ENCODE measurements at places on chromosomes 16 and 17.

GRCh38 chr17:49959183-49959935 lies 9.6 kb upstream of the DLX4 start:
- DNase-seq, result peak; percentile 28

- no peak for DNase-seq
Measured at GRCh38 chr16:67860589-67861398, 12.1 kb upstream of the EDC4 start.

- DNase-seq, result no peak
Measured at GRCh38 chr17:27975146-27976011, 67.1 kb upstream of the NLK start.

DNA sequence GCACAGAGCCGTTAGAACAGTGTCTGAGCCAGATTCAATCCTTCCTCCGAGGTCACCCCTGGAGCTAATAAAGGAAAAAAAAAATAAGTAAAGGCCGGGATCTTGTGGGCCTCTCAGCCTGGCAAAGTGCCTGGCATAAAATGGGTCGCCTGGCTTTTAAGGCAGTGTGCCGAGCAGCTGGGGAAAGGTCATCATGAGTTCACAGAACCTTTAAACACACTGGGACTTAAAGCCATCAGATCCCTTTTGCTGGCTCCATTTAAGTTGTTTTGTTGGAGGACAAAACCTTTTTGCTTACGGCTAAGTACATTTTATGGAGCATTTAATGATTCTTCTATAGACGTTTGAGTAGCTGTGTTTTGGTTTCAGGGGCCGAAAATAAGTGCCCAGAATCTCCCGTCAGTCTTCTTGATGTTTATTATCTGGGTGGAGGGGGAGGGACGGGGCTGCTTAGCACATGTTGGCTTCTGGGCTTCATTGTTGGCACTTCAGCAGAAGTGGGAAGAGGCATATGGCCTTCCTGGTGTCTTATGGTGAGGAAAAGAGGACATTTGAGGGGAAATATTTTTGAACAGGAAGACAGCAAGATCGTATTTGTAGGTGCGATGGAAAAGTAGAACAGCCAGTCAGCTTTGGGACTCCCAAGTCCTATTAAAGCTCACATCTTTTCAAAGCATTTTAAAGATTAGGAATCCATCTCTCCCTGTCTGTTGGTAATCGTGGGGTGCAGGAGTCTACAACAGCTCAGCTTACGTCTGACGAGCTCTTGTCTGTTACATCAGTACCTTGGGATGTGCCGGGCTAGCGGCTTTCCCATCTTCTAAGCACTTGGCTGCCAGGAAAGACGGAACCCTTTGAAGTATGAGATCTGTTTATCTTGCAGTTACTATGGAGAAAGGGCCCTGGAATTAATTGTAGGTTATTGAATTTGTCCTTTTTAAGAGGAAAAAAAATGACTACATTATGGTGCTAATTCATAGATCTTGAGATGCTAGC lies 31.1 kb downstream of the RBFOX1 start:
- no peak for DNase-seq

GRCh38 chr16:49023050-49023449 lies 258.6 kb downstream of the CBLN1 start:
- DNase-seq, result peak; percentile 56

DNA sequence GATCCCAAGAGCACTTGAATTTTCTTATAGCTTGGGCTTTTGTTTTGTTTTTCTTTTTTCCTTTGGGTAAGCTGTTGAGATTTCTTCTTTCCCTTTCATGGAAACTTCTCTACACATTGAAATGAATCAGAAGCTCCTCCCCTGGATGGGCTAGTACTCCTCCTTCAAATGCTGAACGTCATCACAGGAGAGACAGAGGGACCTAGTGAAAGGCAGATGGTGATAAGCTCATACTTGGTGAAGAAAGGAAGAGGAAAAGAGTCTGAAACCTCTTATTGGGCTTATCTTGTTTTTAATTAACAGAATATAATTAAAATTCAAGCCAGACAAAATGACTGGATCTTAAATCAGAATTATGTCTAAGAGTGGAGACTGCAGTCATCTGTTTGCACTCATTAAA lies 147.3 kb downstream of the SNX11 start:
- no peak for DNase-seq

- DNase-seq, result no peak
Measured at GRCh38 chr17:44533533-44534246, 23.6 kb upstream of the FZD2 start.

- no peak for DNase-seq
Measured at GRCh38 chr17:9850151-9850550, 24.4 kb downstream of the GLP2R start.

DNA sequence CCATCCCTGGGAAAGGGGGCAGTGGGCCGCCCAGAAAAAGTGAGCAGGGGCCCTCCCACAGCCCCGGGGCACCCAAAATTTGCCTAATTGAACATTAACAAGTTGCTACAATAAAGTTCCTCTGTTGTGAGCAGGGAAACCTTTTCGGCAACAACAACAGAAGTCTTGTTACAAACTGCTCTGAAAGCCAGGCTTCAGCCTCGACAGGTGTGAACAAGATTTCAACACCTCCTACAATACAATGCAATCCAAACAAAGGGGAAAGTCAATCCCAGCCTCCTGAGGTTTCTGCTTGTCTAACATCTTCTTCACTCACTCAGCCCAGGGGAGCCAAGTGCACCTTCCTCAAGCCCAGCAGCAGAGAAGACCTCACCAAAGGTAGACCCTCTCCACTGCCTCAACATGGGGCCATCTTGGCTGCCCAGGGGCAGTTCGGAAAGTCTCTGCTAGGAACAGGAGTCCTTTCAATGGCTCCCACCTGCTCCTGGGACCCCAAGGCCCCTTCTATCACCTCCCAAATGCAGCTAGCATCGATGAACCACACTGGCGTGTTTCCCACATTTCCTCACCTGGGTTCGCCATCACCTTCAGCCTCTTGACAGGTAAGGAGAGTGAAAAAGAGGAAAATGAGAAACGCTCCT lies 19.1 kb downstream of the ZFHX3 start:
- DNase-seq, result no peak

DNA sequence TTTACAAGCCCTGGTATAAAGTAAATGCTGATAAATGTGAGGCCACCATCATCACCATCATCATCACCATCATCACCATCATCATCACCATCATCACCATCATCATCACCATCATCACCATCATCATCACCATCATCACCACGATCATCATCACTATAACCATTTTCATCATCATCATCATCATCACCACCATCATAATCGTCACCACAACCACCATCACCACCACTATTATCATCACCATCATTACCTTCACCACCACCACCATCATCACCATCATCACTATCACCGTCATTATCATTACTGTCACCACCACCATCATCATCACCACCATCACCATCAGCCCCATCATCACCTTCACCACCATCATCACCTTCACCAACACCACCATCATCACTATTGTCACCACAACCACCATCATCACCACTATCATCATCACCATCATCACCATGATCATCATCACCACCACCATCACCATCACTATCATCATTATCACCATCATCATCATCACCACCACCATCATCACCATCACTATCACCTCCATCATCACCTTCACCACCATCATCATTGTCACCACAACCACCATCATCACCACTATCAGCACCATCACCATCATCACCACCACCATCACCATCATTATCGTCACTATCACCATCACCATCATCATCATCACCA lies 16.6 kb upstream of the ZNF469 start:
- no peak for DNase-seq

- DNase-seq, result no peak
Measured at GRCh38 chr17:66583112-66583748, 251.7 kb upstream of the CACNG5 start.

DNA sequence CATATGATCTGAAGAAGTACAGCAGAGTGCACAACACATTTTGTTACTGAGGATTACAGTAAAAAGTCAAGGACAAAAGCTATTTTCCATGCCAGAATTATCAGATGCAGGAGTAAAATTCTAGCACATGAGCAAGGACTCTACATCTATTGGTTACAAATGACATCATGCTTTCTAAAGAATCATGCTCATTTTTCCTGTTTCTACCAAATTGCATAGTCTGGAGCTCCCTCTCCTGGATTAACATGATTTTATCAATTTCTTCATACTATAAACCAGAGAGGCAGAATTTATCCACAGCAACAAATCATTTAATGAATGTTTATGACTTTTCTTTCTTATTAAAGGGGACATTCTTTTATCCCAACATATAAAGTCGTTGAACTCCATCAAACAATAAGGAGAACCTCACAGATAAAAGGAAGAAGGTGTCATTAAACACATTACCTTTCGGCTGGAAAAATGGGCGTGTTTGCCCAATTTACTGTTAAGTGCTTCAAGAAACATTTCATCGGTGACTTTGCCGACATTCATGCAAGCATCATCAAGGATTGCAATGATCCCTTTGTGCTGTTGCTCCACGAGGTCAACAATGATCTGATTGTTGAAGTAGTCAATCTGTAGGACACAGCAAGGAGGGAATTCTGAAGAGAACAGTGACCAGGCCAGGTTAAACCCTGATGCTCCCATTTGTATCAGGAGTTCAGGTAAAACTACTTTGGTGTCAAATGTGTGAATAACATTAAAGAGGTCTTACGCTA lies 121.7 kb downstream of the MYO1D start:
- DNase-seq, result no peak

DNA sequence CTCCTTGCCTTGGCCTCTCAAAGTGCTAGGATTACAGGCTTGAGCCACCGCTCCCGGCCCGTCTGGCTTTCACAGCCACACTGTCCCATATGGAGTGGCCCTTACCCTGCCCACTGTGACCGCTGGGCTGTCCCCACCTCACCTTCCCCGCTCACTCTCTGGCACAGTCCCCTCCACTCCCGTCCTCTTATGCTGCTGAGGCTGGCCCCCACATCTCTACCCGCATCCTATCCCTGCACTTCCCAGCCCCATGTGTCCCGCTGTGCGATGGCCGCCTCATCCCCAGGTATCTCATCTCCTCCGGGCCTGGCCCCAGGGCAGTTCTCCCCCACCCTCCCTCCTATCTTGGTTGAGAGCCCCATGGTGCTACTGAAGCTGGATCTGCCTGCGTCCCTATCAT lies 93.2 kb downstream of the PGS1 start:
- DNase-seq, result no peak

Data from kidney epithelial cell (primary cell).